Dermis lymphatic vessel endothelial cell (primary cell): ENCODE measurements at places on chromosomes 13 and 19. TPM values are rescaled to one million over a fixed set of nuclear protein-coding genes. Genes with fewer than 3 reads are reported as not detected.

Gene ENOX1
- total RNA-seq: 0.22 and 0.52 TPM in 2 replicates

Gene ZNF763
- 0.33 and 0.60 TPM in 2 replicates for total RNA-seq

Gene KIR2DL1
- total RNA-seq: not detected in 2 replicates

Gene SMIM17
- 0.33 and 0.34 TPM in 2 replicates for total RNA-seq

Gene TICAM1
- 2.5 and 2.6 TPM in 2 replicates for total RNA-seq

Gene MEDAG
- total RNA-seq: 39.4 and 66.5 TPM in 2 replicates

Gene RDH8
- total RNA-seq: not detected in 2 replicates

Gene NXNL1
- not detected in 2 replicates for total RNA-seq

Gene RFXAP
- total RNA-seq: 0.65 and 1.0 TPM in 2 replicates

Gene TLE6
- 1.7 TPM in 2 replicates for total RNA-seq

Gene CRLF1
- total RNA-seq: not detected in 2 replicates

Gene DLEU7
- total RNA-seq: not detected in 2 replicates

Gene IGFL3
- total RNA-seq: not detected in 2 replicates

Gene TUBA3C
- not detected in 2 replicates for total RNA-seq

Gene ZNF536
- not detected in 2 replicates for total RNA-seq

Gene WTIP
- 31.7 and 41.2 TPM in 2 replicates for total RNA-seq

Gene ZNF615
- total RNA-seq: 11.5 and 18.3 TPM in 2 replicates

Gene ZNF611
- 5.4 and 8.4 TPM in 2 replicates for total RNA-seq

Gene CBARP
- total RNA-seq: 0.76 and 1.2 TPM in 2 replicates
